ENCODE measurements at places on chromosomes 4 and X.

GRCh38 chr4:55447108-55447708 is 51.5 kb downstream of the TMEM165 start:
- DNase-seq = no peak

DNA sequence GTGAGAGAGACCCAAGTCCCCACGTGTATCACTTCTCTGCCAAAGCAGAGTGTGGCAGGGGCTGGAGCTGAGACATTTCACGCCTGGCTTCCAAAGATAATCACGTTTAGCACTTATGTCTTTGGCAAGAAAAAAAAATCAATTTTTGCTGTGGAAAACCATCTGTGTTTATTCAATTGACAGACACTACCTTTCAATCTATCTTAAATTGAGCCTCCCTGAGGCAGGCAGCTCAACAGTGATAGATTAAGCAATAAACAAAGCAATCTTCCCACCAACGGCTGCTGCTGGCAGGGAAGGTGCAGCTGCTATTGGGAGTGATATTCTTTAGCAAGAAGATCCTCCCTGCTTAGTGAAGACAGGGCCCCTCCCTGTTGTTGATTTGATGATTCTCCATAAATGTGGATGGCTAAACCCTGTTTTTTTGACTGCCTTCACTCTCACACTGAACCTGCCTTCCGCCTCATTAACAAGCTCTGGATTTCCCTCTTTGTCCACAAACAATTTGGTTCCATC is 11.6 kb upstream of the MAGEB17 start:
- DNase-seq = no peak

DNA sequence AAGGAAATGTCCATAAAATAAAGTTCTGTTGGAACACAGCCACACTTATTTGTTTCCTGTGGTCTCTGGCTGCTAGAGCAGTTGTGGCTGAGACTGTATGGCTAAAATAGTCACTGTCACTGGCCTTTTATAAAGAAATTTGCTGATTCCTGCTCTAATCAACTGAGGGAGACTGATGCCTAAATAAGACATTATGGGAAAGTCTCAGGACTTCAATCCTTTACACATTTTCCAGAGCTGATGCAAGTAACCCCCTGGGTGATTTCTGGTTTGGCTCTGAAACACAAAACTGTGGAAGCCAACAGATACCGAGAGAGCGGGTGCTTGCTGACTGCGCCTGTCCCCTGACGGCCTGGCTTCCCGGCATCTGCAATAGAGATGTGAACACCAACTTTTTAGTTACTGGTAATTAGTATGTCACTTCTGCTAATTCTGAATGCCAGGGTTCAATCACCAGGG is 64.0 kb downstream of the POLR2B start:
- DNase-seq = no peak

DNA sequence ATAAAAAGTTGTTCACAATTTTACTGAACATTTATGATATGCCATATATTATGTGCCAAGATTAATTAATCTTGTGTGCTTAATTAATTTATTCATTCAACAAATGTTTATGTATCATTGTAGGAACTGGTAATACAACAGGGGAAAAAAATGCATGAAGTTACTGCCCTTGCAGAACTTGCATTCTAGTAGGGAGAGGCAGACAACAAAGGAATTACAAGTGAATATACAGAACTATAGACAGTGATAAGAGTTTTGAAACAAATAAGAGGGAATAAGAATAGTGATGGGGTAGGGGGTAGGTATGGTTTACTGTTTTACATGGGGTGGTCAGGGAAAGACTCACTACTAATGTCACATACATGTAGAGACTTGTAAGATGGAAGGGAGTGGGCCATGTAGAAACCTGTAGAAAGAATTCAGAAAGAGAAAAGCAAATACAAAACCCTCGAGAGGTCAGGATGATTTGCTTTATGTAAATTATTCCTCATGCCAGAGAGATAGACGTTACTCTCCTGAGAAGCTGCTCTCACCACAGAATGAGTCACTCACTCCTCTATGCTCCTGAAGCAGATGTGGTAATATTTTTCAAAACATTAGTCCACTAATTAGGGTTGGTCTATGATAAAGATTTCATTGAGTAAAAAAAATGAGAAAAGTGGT is 855.0 kb upstream of the GRID2 start:
- no peak for DNase-seq

DNA sequence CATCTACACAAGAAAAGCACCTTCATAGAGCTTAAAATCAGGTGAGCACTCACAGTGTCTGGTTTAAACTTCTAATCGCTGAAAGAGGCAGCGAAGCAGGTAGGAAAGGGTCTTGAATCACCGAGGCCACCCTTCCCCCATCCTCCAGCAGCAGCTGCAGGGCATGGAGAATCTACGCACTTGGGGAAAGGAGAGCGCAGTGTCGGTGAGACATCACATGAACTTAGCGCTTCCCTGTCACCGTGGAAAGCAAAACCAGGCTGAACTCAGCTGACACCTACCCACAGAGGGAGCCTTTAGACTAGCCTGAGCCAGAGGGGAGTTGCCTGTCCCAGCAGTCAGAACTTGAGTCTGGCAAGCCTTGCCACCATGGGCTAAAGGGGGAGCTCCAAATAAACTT is 197.2 kb upstream of the ZFP42 start:
- no peak for DNase-seq

GRCh38 chrX:72609313-72609712 is 36.7 kb upstream of the HDAC8 start:
- no peak for DNase-seq

DNA sequence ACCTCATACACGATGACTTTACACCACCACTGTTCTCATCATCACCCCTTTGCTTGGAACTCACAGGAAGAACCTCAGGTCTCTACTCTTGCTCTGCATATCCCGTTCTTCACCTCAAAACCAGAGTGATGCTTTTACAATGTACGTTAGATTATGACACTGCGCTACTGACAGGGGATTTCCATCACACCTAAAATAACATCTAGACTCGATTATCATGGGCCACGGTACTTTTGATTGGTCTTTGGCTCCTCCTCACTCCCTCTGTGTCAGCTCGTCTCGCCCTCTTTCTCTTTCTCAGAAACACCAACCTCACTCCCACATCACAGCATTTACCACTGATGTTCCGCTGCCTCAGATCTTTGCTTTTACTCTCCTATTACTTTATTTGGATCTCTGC is 172.4 kb downstream of the TLL1 start:
- DNase-seq = no peak

GRCh38 chrX:150768132-150768485 is 74.9 kb downstream of the MTMR1 start:
- no peak for DNase-seq

DNA sequence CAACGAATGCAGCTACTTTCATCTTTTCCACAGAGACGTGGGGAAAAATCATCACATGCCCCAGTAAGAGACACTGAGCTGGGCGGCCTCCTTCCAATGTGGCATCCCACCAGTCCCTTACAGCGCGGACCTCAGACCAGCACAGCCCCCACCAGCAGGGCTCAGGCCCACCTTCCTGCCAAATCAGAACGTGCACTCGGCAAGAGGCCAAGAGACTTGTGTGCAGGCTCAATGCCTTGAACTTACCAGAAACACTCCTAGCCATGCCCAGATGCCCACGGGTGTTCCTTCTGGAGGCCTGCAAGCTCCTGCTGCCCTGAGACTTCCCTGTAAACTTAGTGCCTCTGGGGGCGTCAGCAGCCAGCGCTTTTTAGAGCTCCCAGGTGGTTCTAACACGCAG is 31.2 kb downstream of the WDR1 start:
- DNase-seq = no peak

- no peak for DNase-seq
These were observed 176.3 kb downstream of the EVC2 start for GRCh38 chr4:5532100-5532499.

DNA sequence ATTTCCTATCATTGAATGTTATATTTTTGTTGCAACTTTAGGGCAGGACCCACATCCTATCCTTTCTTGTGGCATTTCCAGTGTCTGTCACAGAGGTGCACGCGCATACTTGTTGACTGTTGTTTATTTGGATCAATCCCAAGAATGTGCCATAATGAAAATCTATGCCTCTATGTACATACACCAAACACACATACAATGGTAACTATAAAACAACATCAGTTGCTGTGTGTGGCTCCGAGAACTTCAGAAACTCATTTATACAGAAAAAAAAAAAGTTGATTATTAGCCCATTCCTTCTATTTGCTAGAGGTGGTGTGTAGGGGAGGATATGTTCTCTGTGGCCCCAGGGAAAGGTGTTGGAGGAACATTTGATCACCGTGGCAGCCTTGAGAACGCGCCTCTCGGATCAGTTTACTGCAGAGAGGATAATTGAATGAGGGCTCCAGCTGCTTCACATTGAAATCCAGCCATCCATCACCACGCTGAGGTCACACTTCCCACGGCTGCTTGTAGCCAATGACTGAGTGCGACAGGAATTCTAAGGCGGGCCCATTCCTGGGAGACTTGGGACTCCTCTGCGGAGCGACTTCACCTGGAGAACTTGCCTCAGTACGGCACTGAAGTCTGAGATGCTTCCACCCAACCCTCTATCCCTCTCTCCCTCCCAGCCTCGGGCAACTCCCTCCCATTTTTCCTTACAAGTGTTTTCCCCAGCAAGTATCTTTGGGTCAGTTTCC is 19.5 kb downstream of the SMPX start:
- no peak for DNase-seq

GRCh38 chr4:152646221-152646620 is 33.6 kb downstream of the TMEM154 start:
- no peak for DNase-seq

GRCh38 chr4:184792950-184793555 is 32.7 kb downstream of the ACSL1 start:
- no peak for DNase-seq

DNA sequence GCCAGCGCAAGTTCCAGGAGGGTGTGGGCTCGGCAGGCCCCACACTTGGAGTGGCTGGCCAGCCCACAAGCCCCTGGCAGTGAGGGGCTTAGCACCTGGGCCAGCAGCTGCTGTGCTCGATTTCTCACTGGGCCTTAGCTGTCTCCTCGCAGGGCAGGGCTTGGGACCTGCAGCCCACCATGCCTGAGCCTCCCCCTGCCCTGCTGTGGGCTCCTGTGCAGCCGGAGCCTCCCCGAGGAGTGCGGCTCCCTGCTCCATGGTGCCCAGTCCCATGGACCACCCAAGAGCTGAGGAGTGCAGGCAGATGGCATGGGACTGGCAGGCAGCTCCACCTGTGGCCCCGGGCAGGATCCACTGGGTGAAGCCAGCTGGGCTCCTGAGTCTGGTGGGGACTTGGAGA is 139.2 kb upstream of the CXCL13 start:
- DNase-seq = no peak

GRCh38 chr4:127580300-127580699 is 52.5 kb upstream of the INTU start:
- DNase-seq = no peak

DNA sequence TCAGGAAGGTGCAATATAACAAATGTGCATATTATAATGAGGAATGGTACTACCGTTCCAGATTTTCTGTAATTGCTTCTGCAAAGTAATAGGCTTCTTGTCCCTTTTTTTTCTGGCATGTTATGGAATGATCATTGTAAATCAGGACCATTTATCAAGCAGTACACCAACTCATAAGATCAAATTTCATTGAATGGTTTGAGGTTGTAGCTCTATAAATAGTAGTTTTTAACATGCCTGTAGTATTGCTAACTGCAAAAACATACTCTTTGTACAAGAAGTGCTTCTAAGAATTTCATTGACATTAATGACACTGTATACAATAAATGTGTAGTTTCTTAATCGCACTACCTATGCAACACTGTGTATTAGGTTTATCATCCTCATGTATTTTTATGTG is 12.6 kb downstream of the IBSP start:
- DNase-seq = no peak

DNA sequence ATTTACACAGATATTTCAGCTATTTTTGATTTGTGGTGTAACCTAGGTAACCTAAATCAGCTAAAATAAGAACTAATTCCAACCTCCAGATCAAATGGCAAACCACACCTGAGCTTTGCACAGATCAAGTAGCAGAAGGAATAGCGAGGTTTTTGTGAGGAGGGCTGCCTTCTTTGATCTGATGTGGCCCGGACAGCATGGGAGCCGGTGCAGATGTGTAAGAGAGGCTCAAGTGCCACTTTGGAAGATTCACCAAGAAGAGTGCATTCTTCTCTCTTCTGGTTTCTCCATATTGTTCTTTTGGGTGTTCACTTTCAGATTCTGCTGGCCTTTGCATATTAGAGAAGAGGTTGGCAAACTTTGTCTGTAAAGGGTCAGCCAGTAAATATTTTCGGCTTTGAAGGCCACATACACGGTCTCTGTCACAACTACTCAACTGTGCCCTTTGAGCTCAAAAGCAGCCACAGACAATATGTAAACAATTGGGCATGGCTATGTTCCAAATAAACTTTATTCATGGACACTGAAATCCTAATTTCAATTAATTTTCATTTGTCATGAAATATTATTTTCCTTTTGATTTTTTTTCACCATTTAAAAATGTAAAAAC is 78.9 kb upstream of the FAM9C start:
- no peak for DNase-seq

DNA sequence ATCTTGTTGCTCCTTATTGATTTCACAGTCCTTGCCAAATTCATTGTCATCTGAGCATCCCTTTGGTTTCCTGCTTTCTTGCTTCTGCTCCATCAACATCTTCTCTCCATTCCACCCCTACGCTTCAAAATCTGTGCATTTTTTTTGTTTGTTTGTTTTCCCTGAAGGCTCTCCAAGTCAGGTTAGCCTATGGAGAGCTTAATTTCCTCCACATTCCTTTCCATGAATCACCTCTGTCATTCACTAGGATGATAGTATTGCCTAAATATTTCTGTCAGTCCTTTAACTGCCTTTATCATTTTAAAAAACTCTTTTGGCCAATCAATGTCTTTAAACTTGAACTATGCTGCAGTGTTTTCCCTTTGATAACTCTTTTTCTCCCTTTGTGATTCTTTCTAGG is 67.7 kb downstream of the PPARGC1A start:
- DNase-seq = no peak

DNA sequence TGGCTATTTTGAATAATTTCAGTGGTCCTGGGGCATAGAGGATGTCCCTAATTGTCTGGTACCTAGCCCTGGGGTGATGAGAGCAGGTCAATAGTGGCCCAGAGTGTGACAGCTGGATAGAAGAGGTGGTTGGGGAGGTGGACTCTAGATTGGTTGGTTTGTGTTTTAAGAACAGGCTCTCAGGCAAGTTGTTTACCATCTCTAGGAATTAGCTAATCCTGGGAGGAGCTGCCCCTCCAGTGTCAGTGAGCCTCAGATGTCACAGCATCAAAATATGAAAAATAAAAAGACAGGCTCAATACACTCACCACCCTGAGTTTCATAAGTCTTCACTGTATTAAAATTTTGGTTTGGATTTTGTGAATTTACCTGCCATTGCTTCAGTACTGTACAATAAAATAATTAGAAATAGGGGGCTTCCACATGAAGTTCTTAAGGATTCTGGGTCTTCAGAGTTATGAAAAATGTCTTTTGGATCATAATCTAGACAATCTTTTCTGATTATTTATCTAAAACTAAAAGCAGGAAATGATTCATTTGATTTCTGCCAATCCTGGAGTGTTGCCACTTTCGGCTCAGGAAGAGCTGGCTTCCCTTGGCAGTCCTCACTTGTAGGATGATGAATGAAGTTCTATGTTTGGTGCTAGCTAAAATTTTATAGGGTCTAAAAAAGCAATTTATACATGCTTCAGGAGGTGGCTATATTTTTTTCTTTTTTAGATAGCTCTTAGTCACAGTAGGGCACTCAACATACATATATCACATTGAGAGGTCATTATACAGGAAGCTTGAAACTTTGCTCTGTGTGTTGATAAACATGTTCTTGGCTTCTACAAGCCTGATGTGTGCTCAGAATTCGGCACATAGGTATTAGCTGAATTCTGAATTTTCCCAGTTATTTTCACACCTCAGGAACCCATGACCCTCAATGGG is 395.1 kb downstream of the RAB28 start:
- DNase-seq = no peak
